Glomerular endothelial cell (primary cell): ENCODE measurements at places on chromosomes 6 and 20. TPM values are rescaled to one million over a fixed set of nuclear protein-coding genes. Genes with fewer than 3 reads are reported as not detected.

HSPA1L gene
- total RNA-seq, result 0.44 and 0.53 TPM in 2 replicates

ULBP2 gene
- total RNA-seq, result 9.7 and 19.0 TPM in 2 replicates

MUC22 gene
- total RNA-seq, result not detected in 2 replicates

C6orf163 gene
- 0.15 and 3.0 TPM in 2 replicates for total RNA-seq

FAXC gene
- total RNA-seq, result 0.82 and 2.5 TPM in 2 replicates

RSPH4A gene
- 0.29 and 0.63 TPM in 2 replicates for total RNA-seq

PTCHD4 gene
- total RNA-seq, result 8.0 and 17.8 TPM in 2 replicates

BTBD3 gene
- total RNA-seq, result 27.0 and 36.4 TPM in 2 replicates

SS18L1 gene
- total RNA-seq, result 16.1 and 17.1 TPM in 2 replicates

POU3F2 gene
- not detected in 2 replicates for total RNA-seq

ANKRD6 gene
- 14.0 and 18.5 TPM in 2 replicates for total RNA-seq

HDGFL1 gene
- not detected in 2 replicates for total RNA-seq

PSORS1C2 gene
- not detected in 2 replicates for total RNA-seq

TRIM31 gene
- total RNA-seq, result not detected in 2 replicates

FERMT1 gene
- 1.2 and 3.9 TPM in 2 replicates for total RNA-seq

SLC39A7 gene
- total RNA-seq, result 124 and 143 TPM in 2 replicates

MEP1A gene
- total RNA-seq, result not detected in 2 replicates

SYNJ2 gene
- total RNA-seq, result 90.2 and 104 TPM in 2 replicates

PPP1R3G gene
- total RNA-seq, result 0.70 and 1.4 TPM in 2 replicates

ARMC12 gene
- total RNA-seq, result not detected in 2 replicates
